ENCODE measurements at places on chromosomes 2 and 18. TPM values are rescaled to one million over a fixed set of nuclear protein-coding genes. Genes with fewer than 3 reads are reported as not detected.

- peak; percentile 54 for DNase-seq
These were observed 67.2 kb downstream of the MBP start for GRCh38 chr18:77065221-77065981.

DNA sequence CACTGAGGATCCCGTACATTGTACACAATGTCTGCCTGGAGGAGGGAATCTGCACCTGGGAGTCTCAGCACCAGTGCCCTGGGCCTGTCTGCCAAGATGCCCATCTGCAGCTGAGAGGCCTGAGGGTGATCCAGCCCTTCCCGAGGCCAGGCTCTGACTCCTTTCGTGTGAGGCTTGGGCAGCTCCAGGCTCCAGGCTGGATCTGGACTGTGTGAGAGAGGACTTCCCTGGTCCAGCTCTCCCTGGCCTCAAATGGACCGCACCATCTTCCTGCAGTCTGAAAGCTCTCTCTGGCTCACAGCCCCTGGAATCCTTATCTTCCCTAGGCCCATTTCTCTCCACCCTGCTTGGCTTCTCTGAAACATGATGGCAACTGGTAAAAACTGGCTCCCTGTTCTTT lies 324.6 kb downstream of the DYSF start:
- DNase-seq: no peak

GRCh38 chr2:156672556-156673332 lies 236.6 kb downstream of the GPD2 start:
- no peak for DNase-seq

- DNase-seq: no peak
These were observed 86.6 kb upstream of the AFF3 start for GRCh38 chr2:100228967-100229366.

DNA sequence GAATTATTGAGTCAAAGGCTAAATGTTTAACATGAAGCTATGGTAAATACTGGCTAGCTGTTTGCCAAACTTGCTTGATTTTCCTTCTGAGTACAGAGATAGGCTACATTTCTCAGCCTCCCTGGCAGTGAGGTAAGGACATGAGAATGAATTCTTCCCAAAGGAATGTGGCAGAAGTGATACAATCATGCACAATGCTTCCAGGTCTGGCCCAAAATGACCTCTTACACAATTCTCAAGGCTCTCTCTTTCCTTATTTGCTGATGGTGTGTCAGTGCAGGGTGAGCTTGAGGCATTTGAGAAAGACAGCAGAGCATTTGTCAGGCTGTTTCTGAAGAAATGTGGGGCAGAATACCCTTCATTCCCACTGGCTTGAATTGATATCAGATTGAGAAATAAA lies 95.6 kb upstream of the NABP1 start:
- peak; percentile 51 for DNase-seq

- no peak for DNase-seq
These were observed 61.8 kb downstream of the CXCR4 start for GRCh38 chr2:136055929-136056688.

DNA sequence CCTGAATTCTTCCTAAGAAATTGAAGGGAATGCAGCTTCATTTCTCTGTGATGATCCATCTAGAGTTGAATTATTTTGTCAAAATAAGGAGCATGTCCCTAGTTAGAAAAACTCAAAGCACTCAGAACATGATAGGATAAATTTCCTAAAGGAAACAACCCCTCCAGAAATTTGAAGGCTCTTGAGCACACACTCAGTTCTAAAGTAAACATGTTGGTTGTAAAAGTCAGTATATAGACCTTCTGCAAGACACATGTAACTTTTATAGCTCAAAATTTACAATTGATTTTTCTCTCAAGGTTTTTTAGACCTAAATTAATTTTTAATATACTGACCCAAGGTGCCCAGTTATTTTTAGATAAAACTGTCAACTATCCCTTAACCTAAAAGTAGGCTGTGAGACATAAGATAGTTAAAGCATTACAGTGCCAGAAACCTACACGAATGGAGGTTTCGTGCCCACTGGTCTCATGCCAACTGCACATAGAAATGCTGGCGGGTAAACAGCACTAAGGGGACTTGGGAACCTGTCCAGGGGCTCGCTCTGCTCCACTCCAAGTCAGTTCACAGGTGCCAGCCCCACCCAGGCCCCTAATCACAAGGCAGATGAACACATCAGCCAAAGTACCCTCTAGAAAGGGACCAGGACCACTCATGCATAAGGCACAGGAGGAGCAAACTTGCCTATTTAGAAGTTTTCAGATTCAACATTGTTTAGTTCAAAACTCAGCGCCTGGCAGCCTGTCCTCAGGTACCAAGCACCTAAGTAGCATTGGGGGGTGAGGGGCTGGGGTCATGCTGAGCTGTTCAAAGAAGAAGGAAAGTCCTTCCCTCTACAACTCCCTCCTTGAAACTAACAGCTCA lies 106.5 kb downstream of the SMC6 start:
- no peak for DNase-seq

DNA sequence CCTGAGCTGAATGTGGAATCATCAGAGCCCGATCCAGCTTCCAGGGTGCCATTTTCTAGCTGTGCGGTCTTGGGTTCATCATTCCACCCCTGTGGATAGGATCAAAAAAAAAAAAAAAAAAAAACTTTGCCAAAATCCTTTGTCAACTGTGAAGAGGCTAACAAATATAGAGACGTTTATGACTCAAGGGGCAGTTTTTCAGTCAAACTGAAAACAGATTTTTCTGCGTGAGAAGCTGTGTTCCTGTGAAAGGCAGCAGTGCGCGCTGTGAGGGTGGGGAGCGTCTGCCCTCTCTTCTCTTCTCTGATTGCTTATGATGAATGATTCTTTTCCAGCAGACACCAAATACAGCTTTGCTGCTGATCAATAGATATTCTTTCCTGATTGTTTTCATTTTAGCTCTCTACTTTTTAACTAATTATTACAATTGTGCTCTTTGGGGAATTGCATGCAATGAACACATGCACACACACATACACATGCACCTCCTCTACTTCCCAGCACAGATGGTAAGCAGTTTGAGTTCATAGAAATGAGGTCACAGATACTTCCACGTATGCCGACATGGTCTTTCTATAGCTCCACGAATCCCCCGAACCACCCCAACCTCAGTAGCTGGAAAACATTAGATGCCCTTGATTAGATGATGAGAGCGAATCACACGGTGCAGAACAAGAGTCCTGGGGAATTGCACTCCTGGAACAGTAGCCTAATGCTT lies 175.4 kb downstream of the NRP2 start:
- DNase-seq: no peak

- DNase-seq: no peak
These were observed 605 bp downstream of the WNT6 start for GRCh38 chr2:218859988-218860831.

DNA sequence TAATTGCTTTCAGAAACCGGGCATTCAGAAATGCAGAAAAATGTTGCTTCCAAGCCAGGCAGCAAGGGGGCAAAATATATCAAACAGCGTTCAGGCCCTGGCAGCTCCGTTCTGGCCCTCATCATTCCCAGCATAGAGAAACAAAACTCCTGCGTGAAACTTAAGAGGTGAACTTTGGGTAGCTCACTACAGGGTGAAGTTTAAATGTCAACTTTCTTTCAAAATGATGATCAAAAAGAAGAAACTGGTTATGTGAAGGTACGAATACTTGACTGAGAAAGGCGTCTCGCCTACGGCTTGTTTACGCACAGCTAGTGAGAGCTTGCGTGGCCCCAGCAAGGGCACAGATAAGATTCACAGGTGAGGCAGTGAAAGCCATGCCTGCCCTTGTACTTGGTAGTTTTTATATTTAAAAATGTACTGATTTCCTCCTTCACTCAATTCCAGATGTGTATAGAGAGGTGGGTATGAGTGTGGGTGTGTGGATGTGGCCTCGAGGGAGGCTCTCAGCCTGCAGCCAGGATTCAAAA lies 127.5 kb downstream of the NFATC1 start:
- DNase-seq: no peak

DNA sequence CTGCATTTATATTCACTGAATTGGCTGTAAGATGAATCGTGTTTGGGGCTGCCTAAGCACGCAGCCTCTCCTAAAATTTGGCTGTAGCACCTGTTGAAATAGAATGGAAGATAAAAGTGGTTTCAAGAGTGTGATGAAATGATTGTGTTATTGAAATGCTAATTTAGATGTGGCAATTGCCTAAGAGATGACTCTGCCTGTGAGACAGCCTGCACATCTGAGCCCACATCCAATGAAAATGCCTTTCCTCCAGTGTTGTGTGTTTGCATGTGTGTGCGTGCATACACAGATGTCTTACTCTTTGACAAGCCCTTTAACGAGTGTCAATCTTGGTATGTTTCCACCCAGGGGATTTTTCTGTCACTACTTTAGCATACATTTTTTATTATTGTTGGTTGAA lies 346.9 kb downstream of the MEIS1 start:
- no peak for DNase-seq

DNA sequence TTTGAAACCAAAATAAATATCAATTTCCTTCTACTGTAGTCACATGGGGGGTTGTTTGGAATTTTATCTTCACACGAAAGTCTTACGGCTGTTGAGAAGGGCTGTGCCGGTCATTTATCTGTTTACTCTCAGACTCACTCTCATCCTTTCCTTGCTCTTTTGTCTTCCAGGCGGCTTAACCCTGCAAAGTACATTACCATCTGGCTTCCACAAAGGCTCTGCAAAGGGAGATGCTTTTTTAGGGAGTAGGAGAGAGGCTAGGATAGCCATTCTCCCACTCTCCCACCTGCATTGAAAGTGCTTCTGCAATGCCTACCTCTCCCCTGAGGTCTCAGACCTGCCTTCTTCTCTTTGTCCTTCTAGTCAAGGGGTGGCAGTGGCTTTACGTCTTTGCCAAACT lies 247.6 kb downstream of the MEIS1 start:
- DNase-seq: no peak

- no peak for DNase-seq
These were observed 39.1 kb downstream of the DIPK1C start for GRCh38 chr18:74418023-74418422.

- DNase-seq: no peak
These were observed 119.0 kb upstream of the KLHL14 start for GRCh38 chr18:32891797-32892196.

The GLI2 gene
- total RNA-seq: 11.6 TPM

The SLC40A1 gene
- total RNA-seq: 8.0 TPM

The CROCC2 gene
- not detected for total RNA-seq

The CSRNP3 gene
- total RNA-seq: 0.41 TPM

All from PC-9 (cell line).